ENCODE measurements at places on chromosomes 12 and 14.

DNA sequence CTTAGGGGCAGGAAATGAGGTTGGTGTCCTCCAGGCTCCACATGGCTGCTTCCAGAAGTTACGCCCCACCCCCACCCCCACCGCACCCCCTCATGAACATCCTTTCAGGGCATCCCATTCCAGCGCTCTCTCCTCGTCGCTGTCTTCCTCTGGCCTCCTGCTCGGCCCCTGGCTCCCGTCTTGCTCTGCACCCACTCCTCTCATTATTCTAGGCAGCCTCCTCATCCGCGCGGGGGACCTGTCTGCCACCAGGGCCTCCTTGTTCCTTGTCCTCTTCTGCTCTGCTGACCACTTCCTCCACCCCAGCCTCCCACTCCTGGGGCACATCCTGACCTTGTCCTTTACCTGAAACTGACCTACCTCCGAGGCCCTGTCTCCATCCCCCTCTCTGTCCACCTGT, 29.8 kb upstream of the PLEKHG6 start:
- no peaks in the 10 kb centered on the region for H3K27me3 ChIP-seq
- peaks cover 41% of the 10 kb centered on the region for H3K4me1 ChIP-seq
- DNase-seq = no peak
- H3K27ac ChIP-seq = peak overlapping the region; percentile 92

GRCh38 chr14:54706769-54707168, 139.8 kb downstream of the SAMD4A start:
- no peak overlapping the region for H3K27ac ChIP-seq
- peaks cover 3% of the 10 kb centered on the region for H3K4me1 ChIP-seq
- DNase-seq = no peak
- H3K27me3 ChIP-seq = no peaks in the 10 kb centered on the region

- no peak for DNase-seq
- no peak overlapping the region for H3K27ac ChIP-seq
Observed at GRCh38 chr12:88377973-88378372, 202.3 kb downstream of the KITLG start.

GRCh38 chr14:91245029-91245428, 525 bp upstream of the GPR68 start:
- H3K4me1 ChIP-seq = peaks cover 52% of the 10 kb centered on the region
- DNase-seq = no peak
- H3K27me3 ChIP-seq = no peaks in the 10 kb centered on the region
- H3K27ac ChIP-seq = peak overlapping the region; percentile 5

DNA sequence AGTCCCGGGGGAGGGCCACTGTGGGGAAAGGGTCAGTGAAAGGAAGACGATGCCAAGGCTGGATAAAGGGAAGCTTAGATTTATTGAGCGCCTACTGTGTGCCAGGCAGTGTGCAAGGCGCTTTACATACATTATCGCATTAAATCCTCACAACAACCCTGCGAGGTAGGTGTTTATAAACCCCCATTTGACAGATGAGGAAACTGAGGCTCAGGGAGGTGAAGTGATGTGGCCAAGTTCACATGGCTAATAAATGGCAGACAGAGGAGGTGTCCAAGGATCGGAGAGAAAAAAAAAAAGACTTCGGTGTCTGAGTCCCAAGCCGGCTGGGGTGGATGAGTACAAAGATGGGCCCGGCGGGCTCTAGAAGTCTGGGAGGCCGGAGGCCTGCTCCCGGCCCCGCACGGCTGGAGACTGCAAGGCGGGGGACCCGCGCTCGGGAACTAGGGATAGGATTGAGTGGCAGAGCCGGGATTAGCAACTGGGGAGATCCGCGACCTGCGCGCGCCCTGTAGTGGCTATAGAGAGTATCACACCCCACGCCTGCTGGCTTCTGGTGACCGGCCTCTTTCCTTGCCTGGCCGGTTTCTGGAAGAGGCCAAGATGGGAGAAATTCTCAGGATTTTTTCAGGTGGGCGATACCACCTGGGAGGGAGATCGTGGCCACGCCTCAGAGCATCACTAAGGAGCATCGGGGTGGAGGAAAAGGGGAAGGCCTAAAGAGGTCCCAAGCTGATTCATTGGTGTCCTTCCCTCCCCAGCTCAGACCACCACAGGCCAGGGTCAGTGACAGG, 3.9 kb downstream of the DDN start:
- H3K4me1 ChIP-seq = peaks cover 51% of the 10 kb centered on the region
- DNase-seq = peak; percentile 87
- peak overlapping the region; percentile 30 for H3K4me3 ChIP-seq
- no peaks in the 10 kb centered on the region for H3K36me3 ChIP-seq
- H3K27me3 ChIP-seq = peaks cover 37% of the 10 kb centered on the region
- H3K27ac ChIP-seq = no peak overlapping the region

DNA sequence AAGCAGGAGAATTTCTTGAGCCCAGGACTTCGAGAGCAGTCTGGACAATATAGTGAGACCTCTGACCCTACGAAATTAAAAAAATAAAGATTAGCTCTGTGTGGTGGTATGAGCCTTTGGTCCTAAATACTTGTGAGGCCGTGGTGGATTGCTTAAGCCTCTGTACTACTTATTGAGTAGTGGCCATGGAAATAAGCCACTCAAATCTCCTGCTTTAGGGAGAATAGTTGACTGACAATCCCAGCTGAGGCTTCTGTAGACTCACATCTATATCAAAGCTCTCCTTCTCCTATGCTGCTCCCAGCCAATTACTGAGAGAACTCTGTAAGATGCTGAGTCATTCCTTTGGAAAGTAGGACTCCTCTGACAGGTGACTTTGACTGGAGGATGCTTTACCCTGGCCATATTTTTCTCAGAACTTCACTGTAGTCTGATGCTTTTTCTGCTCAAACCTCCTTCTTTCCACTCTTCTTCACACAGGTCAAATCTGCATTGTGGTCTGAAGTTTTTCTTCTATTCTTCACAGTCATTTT, 420.2 kb downstream of the SLC6A15 start:
- H3K27me3 ChIP-seq = no peaks in the 10 kb centered on the region
- no peak overlapping the region for H3K27ac ChIP-seq
- no peak overlapping the region for H3K4me3 ChIP-seq
- no peak for DNase-seq
- no peaks in the 10 kb centered on the region for H3K36me3 ChIP-seq
- no peaks in the 10 kb centered on the region for H3K4me1 ChIP-seq

Measured in upper lobe of left lung (tissue), 6 donors.